ENCODE measurements at places on chromosomes 6 and 20.

GRCh38 chr6:112774319-112774718 lies 427.2 kb downstream of the RFPL4B start:
- no peak for DNase-seq

DNA sequence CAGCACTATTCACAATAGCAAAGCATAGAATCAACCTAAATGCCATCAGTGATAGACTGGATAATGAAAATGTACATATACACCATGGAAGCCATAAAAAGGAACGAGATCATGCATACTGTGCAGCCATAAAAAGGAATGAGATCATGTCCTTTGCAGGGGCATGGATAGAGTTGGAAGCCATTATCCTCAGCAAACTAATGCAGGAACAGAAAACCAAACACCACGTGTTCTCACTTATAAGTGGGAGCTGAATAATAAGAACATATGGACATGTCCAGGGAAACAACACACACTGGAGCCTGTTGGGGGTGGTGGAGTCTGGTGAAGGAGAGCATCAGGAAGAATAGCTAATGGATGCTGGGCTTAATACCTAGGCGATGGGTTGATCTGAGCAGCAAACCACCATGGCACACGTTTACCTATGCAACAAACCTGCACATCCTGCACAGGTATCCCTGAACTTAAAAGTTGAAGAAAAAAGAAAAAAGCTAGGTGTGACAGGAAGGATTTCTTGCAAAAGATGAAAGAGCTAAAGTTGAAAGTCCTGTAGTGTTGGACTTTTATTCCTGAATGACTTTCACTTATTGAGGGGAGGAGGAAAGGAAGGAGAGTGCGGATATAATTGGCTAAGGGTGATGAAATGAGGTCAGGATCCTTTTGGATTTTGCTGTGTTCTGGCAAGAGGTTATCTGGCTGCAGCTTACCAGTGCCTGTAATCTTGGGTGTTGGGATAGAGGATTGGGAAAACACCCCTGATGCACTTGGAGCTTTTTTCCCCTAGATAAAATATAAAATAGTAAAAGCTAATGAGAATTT lies 8.5 kb downstream of the TRMT11 start:
- DNase-seq = no peak

DNA sequence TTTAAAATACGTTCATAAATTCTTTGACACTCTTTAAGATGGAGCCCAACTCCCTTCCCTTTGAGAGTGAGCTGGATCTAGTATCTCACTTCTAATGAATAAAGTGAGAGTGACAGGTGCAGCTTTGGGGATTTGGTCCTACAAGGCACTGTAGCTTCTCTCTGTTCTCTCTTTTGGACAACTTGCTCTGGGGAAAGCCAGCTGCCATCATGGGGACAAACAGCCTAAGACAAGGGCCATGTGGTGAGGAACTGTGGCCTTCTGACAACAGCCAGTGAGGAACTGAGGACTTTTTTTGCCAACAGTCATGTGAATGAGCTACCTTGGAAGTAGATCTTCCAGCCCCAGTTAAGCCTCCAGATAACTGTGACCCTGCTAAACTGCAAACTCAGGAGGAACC lies 272.8 kb upstream of the AGPAT4 start:
- no peak for DNase-seq

GRCh38 chr20:53138454-53139262 lies 166.5 kb downstream of the TSHZ2 start:
- DNase-seq = no peak

DNA sequence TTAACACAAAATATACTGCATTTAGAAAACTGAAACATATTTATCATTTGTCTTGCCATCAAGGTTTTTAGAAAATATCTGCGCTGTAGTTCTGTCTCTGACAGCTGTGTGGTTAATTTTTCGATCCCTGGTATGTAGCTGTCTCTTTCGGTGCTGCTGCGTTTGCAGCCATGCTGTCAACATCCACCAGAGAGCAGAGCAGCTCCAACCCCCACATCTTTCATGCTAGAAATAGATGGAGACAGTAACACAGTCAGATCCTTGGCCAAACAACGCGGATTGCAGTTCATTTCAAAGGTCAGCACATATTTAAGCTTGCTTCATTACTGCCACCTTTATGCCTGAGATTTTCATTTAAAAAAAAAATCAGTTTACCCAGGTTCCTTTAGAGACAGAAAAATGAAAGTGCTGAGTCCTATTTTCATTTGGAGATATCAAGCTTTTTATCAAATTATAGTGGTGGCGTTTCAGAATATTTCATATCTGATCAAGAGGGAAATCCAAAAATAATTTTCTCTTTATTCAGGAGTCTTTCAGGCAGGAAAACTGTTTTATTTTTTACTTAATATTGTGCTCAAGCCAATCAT lies 157.7 kb upstream of the MMS22L start:
- no peak for DNase-seq
